ENCODE measurements at places on chromosomes 11 and 22.

DNA sequence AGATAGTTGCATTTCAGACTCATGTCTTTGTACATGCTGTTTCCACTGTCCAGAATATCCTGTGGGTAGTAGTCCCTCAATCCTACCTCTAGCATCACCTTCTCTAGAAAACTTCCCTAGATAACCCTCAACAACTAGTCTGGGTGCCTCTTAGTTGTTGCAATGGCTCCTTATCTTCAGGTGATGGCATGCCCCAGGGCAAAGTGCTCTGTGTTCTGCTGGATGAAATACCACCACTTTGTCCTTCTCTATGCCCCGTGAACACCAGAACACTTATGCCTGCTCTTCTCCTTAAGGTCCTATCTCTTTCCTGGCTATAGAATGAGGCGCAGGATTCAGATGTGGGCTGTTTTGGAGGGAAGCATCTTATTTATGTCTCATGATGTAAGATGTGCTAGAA, 158.3 kb upstream of the CTSC start:
- DNase-seq: no peak

GRCh38 chr11:69828276-69828970, 9.2 kb upstream of the FGF3 start:
- no peak for DNase-seq

DNA sequence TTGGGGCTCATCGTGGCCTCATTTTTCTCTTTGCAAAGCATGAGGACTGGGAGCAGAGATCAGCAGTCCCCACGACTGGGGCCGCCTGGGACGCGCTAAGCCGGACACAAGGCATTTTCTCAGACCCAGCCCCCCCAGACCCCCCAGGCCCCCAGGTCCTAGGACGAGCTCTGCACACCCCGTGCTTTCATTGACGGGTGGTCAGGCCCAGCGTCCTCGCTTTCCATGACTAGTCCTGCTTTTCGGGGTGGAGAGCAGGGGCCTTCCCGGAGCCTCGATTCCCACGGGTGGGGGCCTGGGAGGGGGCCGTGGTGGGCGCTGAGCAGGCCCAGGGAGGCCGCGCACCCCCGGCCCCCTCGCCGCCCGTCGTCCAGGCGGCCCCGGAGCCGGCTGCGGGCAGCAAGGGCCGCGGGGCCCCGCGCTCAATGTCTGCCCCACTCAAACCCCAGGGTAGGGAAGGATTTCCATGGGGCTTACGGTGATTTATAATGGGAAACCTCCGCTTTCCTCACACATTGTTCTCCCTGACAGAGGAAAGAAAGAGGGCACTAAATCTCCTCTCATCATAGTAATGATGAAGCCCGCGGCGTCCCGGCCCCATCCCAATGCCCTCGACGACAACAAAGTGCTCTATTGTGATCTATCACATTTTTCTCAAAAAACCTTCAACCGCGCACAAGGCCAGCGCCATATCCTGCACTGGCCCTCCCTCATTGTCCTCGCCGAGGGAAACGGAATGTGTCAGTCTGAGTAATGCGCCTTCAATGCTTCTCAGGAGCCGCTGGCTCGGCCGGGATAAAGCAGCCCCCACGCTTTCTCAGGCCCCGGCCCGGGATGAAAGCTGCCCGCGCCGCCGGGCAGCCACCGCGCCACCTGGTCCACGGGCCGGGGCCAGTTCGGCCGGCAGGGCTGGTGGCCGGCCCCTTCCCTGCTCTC, 10.4 kb upstream of the LINC01488 start:
- DNase-seq: no peak

DNA sequence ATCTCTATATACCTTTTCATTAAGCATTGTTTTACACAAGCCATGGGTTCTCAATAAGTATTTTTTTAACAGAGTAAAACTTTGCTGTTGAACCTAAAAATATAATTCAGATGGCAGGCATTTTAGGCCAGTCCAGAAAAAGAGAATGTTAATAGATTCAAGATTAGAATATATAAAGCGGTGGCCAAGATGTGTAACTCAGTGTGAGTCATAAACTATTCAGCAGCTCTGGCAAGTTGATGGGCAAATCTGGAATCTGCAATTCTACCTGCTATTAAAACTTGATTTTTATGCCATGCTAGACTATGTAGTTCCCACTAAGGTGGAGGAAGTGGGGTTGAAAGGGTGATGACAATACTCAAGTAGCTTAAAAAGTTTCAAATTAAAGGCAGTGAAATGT, 45.4 kb downstream of the CASP12 start:
- DNase-seq: no peak

GRCh38 chr22:44403602-44404329, 91.0 kb upstream of the SHISAL1 start:
- DNase-seq: no peak

GRCh38 chr22:29205594-29206371, at the start of gene EMID1:
TSS of gene EMID1 (plus strand) at chr22:29205896. CDS start at chr22:29206039, 143 bp downstream.
- no peak for DNase-seq
